A549 treated with ZK216348 at 1 μM for 4 hours (cell line): ENCODE measurements at places on chromosomes 1 and 21. TPM values are rescaled to one million over a fixed set of nuclear protein-coding genes. Genes with fewer than 3 reads are reported as not detected.

Gene DEPDC1
- total RNA-seq, result 7.3 to 19.1 TPM (median 15.3 TPM) in 5 replicates

Gene OR2L13
- not detected in 5 replicates for total RNA-seq

Gene CEP85
- total RNA-seq, result 10.8 to 13.9 TPM (median 12.3 TPM) in 5 replicates

Gene AKIRIN1
- 34.9 to 52.6 TPM (median 43.4 TPM) in 5 replicates for total RNA-seq

Gene RAP1GAP
- 7.1 to 13.2 TPM (median 12.7 TPM) in 5 replicates for total RNA-seq

Gene GABPB2
- 3.2 to 4.0 TPM (median 3.7 TPM) in 5 replicates for total RNA-seq

Gene C1orf226
- 0.42 to 0.91 TPM (median 0.75 TPM) in 5 replicates for total RNA-seq

Gene A3GALT2
- not detected in 5 replicates for total RNA-seq

Gene HCRTR1
- total RNA-seq, result not detected in 5 replicates

Gene TEX38
- total RNA-seq, result not detected in 5 replicates
